ENCODE measurements at places on chromosomes 7 and 10.

DNA sequence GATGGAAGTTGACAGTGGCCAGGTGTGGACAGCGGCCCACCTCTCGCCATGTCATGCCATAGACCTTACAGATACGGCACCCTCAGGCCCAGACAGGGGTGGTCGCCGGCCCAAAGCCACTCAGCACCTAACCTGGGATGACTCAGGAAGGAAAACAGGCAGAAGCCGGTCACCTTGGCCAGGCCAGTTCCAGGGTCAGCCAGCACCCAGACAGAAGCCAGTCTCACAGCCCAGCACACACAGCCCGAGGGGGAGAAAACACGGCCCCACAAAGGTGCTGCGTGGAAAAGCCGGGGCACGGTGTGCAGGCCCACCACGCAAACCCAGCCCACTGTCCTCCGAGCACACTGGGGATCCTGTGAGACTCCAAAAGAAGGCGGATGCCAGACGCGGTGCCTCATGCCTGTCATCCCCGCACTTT, 95.2 kb upstream of the DNAAF5 start:
- no peak for DNase-seq

- no peak for DNase-seq
These were observed 29.4 kb downstream of the CLRN3 start for GRCh38 chr10:127863231-127863825.

DNA sequence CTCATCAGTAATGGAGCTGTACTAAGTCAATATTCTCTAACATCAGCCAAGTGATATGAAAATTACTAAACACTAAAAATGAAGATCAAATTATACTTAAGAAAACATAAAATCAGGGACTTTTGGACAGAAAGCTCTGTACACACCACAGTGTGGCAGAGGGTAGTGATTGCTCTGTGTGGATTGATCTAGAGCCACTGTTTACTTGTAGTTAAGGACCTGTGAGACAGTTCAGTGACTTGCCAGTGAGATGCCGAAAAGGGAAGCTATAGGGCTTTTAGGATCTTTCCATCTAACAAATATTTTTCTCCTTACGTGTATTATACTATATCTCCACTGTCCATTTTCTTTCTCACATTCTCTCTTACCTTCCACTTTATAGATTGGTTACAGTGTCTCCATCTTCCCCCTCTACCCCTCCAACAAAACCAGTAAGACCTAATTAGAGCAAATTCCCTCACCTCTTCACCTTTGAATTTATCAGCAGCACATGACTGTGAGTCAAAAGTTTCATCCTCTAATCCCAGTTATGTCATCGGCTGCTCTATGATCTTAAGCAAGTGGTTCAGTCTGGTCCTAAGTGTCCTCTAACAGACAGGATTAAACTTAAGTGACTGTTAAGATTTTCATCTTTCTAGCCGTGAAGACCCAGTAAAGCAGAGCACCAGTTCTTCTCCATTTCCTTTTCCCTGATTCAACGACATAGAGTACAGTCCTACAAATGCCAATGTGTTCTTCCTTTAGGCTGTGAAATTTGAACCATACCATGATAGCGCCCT, 6.9 kb downstream of the PIK3CG start:
- no peak for DNase-seq

DNA sequence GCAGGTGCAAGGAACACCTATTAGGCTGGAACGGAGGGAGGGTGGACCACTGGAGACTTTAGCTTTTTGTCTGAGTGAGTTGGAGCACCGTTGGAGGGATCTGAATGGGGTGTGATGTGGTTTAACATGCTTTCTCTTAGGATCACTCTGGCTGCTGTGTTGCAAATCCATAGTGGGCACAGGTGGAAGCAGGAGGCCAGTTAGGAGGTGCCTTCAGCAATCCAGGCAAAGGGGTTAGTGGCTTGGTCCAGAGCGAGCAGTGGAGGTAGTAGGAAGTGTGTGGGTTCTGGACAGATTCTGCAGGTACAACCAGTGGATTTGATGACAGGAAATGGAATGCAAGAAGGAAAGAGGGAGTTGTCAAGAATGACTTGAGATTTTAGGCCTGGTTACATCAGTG, 95.0 kb downstream of the MMRN2 start:
- no peak for DNase-seq

GRCh38 chr10:104348601-104349000, 5.0 kb upstream of the CFAP58 start:
- no peak for DNase-seq

Data from AG08395 (cell line).